ENCODE measurements at places on chromosomes 11 and 22.
A peak's percentile ranks its signal among the peaks of the same experiment; 100 is the strongest.

DNA sequence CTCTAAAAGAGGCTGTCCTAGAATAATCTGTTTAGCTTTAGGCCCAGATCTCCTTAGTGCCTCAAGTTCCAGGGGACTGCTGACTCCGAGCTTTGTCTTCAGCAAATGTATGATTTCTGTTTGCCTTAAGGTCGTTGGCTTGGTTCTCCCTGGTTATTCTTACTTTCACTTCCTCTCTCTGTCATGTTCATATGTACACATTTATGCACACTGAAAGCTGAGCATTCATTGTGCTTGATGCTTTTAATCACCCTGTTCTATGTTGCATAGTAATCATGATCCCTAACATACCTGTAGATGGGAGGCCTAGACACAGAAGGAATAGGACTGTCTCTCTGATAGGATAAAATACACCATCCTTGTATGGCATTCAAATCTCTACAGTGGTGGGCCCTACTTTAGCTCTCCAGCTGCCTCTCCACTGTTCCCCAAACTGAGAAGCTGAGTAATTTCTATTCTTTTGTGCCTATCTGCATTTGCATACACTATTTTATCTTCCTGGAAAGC lies 7.2 kb downstream of the PPFIBP2 start:
- peak; percentile 63 for DNase-seq

- no peak for DNase-seq
Measured at GRCh38 chr11:120545813-120546212, 34.3 kb downstream of the GRIK4 start.

- peak; percentile 68 for DNase-seq
Measured at GRCh38 chr11:1876361-1877063, 15.2 kb downstream of the PRR33 start.

DNA sequence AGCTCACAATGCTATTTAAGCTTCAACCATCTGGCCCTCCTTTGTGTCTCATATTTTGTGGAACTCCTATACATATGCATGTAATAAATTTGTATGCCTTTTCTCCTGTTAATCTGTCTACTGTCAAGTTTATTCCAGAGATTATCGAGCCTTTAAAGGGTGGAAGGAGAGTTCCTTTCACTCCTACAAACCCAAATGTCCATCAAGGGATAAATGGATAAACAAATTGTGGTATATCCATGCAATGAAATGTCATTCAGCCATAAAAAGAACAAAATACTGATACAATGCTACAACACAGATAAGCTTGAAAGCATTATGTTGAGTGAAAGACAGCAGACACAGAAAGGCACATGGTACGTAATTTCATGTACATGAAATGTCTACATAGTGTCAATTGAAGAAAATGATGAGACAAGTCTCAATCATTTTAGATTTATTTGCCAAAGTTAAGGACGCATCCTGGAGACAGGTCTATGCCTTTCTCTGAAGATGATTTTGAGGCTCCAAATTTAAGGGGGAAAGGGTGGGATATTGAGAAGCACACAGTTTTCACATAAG lies 17.7 kb upstream of the FEZ1 start:
- no peak for DNase-seq

GRCh38 chr11:2798951-2799761 lies 86.4 kb downstream of the CDKN1C start:
- no peak for DNase-seq

- DNase-seq: no peak
Measured at GRCh38 chr22:49016909-49017481, 810.7 kb downstream of the BRD1 start.

DNA sequence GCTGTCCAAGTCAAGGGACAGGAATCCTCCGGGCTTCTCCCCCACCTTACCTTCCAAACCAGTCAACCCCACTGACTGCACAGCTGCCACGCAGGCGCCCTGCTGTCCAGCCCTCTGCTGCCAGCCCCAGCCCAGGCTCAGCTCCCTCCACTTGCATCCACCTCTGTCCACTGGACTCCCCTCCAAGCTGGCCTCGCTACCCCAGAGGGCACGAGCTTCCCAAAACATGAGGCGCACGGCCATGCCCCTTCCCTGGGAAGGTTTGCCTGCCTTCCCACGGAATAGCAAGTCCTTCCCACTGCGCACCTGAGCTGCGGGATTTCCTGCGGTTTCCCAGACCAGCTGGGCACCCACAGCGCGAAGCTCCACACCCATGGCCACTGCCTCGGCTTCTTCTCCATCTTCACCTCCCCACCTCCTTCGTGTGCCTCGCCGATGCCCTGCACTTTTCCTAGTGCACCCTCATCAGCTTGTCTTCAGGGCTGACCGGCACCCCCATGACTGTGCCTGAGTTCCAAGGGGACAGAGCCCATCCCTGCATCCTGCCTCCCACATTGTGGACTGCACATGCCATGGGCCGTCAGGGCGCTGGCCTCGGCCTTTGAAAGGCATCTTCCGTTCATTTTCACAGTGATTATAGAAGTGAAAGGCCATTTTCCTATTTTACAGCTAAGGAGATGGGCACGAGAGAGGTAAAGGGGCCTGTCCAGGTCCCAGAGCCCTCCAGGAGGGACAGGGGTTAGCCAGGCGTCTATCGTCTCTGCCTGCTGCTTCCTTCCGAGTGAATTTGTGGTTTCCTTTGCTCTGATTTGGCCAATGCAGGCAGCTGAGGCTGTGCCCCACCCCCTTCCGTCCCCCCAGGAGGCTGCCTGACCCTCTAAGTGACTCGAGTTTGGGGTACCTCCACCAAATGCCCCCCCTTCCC lies 16.4 kb downstream of the IFITM10 start:
- DNase-seq: no peak

DNA sequence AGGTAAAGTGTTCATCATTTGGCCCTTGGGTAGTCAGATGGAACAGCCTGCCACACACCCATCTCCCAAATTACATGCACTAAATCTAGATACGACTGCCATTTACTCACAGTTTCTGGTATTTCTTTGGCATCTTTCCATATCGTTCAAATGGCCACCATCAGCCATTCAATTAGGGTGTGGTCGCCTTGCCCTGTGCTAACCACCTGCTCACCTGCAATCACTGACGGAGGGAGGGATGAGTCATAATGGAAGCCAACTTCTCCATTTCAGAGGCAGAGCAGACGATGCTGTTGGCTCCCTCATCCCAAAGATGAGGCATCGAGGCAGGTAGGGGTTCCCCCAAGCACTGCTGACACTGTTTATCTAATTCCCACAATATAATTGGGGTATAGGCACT lies 14.6 kb downstream of the MS4A6A start:
- no peak for DNase-seq

DNA sequence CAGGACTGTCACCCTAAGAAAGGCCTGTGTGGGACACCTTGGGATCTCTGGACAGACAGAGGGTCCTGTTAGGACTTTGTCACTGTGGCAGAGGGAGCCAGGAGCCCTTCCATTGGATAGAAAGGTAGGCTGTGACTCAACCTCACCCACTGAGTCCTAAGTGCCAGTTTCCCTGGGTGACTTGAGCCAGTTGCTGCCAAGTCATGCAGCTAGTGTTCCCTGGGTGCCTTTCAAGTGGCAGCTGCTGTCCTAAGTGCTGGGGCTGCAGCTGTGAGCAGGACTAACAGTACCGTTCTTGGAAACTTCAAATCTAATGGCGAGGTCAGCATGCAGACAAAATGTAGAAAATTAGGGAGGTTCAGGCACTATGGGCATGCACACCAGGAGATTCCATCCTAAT lies 393.7 kb downstream of the TMEM135 start:
- DNase-seq: no peak

- no peak for DNase-seq
Measured at GRCh38 chr11:73326929-73327811, 19.1 kb downstream of the ARHGEF17 start.

- no peak for DNase-seq
Measured at GRCh38 chr11:20177136-20177535, 16.9 kb upstream of the DBX1 start.

DNA sequence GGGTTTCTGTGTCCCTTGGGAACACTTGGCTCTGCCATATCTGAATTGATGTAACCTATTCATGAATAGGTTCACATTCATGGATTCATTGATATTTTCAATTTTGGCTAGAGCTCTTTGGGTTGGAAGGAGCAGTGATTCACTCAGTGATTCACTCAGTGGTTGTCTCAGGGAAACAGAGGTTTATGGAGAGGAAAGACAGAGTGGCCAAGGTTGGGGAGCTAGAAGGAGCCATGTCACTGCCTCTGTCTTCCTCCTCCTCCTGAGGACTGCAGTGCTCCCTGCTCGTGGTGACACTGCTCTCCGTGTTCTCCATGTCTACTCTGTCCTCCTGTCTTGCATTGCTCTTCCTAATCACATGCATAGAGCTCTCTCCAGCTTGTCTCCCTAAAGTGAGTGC lies 17.4 kb downstream of the CEP164 start:
- DNase-seq: no peak

GRCh38 chr11:60978546-60979380 lies 7.3 kb downstream of the CD6 start:
- peak; percentile 92 for DNase-seq

- DNase-seq: peak; percentile 41
Measured at GRCh38 chr11:33926671-33927552, 35.0 kb upstream of the LMO2 start.

DNA sequence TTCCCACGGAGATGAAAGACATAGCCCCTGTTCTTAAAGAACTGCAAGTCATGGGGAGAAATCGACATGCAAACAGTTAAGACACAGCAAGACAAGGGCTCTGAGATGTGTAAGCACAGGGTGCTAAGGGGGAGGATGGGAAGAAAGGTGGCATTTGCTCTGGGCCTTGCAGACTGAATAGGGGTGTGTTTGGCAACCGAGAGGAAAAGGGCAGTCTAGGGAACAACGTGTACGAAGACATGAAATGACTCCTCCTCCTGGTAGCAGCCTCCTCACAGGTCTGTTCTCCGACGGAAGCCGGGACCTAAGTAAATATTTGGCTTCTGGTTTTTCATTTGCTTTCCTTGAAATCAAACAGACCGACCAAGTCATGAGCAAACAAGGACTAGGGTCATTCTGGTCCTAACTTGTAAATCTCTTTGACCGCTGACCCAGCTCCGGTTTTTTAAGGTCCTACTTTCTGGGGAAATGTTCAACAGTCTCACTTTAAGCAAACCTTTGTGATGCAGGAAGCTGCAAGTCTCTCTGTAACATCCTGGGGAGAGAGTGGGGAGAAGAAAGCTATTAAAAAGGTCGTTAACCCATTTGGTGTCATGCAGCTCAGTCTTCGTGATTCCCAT lies 19.7 kb downstream of the NNMT start:
- DNase-seq: no peak

- no peak for DNase-seq
Measured at GRCh38 chr22:24535348-24535747, 19.6 kb downstream of the GUCD1 start.

DNA sequence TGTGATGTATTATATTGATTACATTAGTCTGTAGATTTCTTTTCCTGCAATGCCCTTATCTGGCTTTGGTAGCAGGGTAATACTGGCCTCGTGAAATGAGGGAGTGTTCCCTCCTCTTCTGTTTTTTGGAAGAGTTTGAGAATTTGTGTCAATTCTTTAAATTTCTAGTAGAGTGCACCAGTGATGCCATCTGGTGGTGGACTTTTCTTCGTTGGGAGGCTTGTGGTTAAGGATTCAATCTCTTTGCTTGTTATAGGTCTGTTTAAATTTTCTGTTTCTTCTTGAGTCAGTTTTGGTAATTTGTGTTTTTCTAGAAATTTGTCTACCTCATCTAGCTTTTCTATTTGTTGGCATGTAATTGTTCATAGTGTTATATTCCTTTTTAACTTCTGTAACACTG lies 18.9 kb downstream of the SHANK3 start:
- peak; percentile 76 for DNase-seq

DNA sequence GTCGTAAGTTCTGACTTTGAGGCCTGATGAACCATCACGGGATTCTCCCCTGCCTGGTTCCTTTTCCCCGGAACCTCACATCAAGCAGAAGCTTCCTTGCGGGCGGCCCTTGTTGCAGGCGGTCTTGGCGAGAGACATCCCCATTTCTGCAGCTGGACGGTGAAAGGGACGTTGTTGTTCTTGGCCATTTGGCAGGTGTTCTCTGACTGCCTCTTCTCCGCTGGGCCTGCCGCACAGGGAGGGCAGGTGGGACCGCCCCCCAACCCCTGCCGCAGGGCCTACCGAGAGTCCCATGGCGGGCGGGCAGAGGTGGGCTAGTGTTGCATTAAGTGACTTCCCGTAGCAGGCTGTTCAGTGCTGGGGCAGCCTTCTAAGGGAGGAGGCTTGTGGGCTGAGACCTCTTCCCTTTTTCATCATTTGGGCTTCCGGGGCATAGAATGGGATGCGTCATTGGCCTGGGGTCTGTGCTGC lies 26.9 kb upstream of the GRAMD4 start:
- peak; percentile 90 for DNase-seq

GRCh38 chr11:10641177-10641911 lies 52.2 kb downstream of the IRAG1 start:
- peak; percentile 71 for DNase-seq

GRCh38 chr11:87879118-87879517 lies 296.1 kb downstream of the RAB38 start:
- no peak for DNase-seq

GRCh38 chr22:40620464-40621046 lies 16.0 kb downstream of the MRTFA start:
- peak; percentile 77 for DNase-seq

- no peak for DNase-seq
Measured at GRCh38 chr11:104433751-104434150, 269.8 kb upstream of the PDGFD start.

DNA sequence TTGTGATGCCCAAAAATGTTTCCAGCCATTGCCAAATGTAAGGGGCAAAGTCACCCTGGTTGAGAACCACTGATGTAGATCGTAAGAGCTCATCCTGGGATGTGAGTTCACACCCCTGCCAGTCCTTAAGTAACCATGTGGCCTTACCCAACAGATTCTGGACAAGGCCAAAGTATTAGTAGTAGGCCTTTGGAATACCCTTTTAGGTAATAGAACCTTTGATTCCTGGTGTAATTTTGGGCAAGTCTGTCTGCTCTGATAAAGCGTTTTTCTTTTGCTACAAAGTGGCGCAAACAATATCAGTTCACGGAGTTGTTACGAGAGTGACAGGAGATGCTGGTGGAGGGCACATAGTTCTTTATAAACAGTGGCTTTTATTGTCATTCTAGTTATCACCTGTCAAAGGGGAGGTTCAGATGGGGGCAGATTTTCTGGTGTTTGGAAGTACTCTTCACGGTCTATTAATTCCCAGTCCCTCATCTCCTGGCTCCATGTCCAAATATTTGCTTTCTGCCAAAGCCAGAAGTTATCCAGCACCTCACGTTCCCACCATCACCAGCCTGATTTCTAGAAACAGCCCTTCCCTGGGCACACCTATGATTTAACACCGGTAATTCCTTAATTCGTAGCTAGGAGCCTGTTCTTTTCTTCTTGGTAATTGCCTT lies 73.8 kb upstream of the CRYBB3 start:
- no peak for DNase-seq

- no peak for DNase-seq
Measured at GRCh38 chr11:10511181-10511621, 29.8 kb downstream of the RNF141 start.

GRCh38 chr11:68445531-68446035 lies 15.0 kb upstream of the PPP6R3 start:
- no peak for DNase-seq

DNA sequence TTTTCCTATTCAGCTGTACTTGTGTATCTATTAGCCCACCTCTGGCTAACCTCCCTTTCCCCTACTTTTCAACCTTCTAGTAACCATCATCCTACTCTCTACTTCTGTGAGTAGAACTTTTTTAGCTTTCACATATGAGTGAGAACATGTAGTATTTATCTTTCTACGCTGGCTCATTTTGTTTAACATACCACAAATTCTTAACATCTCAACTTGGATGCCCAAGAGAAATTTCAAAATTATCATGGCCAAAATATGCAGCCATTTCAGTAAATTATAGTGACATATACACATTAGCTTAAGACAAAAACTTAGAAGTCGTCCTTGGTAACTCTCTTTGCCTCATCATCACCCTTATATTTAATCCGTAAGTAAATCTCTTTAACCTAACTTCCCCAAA lies 34.7 kb downstream of the LUZP2 start:
- no peak for DNase-seq
